Stimulated activated CD4-positive, alpha-beta T cell treated with anti-CD3 and anti-CD28 coated beads, Interleukin-4, amount 100 ng/mL, for 1 hour (primary cell): ENCODE measurements at places on chromosomes 6 and 20.

GRCh38 chr6:130026859-130027258 lies 8.5 kb downstream of the L3MBTL3 start:
- DNase-seq: no peak

DNA sequence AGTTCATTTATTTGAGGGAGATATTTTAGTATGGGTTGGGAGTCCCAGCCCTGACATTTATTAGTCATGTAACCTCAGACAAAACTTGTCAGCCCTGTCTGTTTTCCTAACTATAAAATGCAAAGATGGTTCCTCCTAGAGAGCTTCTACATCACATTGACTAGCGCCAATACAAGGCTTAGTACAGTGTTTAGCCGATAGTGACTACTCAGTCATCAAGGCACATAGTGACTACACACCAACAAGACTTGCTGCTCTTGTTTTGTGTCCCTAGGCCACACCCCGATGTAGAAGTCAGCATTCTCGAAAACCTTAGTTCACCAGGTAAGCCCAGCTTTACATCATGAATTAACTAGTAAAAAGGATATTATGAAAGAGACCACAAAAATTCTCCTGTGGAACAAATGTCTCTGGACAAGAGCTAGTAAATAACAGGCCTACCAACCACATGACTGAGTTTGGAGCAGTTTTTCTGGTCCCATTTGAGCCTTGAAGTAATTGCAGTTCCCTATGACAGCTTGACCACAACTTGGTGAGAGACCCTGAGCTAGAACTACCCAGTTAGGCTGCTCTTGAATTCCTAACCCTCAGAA lies 68.8 kb downstream of the PFDN4 start:
- no peak for DNase-seq

- DNase-seq: no peak
Measured at GRCh38 chr6:92848459-92848858, 570.9 kb downstream of the EPHA7 start.

GRCh38 chr6:112018619-112019416 lies 35.1 kb upstream of the CCN6 start:
- DNase-seq: no peak

DNA sequence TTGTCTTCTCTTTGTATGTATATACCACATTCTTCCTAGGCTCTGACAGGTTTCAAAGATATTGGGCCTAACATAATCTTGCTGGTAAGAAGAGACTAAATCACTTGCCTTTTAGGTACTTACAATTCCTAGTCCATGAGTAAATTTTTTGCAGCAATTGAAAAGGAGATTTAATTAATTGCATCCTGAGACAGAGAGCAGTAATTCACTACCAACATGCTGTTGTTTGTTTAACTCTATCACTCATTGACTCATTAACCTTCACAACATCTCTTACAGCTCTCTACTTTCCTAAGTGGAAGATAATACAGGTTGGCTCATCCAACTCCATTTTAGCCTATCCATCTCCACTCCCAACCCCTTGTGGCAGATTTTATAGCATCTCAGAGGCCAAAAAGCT lies 280.4 kb downstream of the ALDH8A1 start:
- no peak for DNase-seq

DNA sequence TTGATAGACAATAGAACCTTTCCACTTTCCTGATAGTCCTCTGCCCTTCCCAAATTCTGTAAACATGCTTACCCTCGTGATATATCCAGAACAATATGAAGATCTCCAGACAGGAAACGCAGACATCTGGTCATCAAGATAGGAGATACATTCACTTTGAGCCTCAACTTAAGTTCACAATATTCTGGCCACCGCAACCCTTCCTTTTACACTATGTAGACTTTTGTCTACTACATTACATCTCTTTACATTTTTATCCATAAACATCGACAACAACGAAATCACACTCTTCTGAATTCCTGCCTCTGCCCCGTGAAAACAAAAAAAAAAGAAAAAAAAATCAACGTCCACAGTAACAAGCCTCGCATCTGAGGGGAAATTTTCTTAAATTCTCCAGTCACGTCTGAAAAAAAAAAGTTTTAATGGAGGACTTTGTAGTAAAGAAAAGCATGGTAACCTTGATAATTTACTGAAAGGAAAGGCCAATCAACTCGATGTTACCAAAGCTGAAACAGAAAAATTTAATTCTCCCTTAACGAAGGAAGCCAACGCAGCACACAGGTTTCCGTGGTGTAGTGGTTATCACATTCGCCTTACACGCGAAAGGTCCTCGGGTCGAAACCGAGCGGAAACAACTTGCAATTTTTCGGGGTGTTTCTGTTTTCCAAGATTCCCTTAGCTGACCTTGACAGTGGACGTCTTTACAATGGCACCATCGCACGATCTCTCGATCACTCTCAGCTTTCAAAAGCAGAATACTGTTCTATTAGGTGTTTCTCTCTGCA lies 21.8 kb downstream of the POM121L2 start:
- no peak for DNase-seq

- DNase-seq: no peak
Measured at GRCh38 chr6:54910921-54911320, 64.3 kb downstream of the FAM83B start.
